GF-D8 (cell line): ENCODE measurements at places on chromosomes 4 and X.

DNA sequence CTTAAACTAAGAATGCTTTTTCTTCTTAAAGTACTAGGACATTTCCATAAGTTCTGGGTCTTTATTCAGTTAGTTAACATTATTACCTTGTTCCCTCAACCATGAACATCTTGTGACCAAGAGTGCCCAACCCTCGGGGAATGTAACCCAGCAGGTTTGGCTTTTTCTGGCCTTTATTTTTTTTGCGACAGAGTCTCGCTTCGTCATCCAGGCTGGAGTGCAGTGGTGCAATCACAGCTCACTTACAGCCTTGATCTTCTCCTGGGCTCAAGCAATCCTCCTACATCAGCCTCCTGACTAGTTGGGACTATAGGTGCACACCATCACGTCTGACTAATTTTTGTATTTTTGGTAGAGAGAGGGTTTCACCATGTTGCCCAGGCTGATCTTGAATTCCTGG is 65.1 kb downstream of the USP11 start:
- no peak for DNase-seq

GRCh38 chr4:128560754-128561495 is 248.6 kb upstream of the JADE1 start:
- DNase-seq, result no peak

- DNase-seq, result no peak
Measured at GRCh38 chr4:8735236-8736089, 136.2 kb downstream of the HMX1 start.

DNA sequence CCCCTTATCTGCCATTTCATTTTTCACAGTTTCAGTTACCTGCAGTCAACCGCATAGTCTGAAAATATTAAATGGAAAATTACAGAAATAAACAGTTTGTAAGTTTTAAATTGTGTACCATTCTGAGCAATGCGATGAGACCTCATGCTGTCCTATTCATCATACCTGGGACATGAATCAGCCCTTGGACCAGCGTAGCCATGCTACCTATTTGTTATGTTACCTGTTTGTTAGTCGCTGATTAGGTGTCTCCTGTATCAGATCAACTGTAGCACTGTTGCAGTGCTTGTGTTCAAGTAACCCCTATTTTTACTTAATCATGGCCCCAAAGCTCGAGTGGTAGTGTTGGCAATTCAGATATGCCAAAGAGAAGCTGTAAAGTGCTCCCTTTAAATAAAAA is 492.2 kb upstream of the AADAT start:
- no peak for DNase-seq

GRCh38 chr4:95984081-95984480 is 144.2 kb downstream of the PDHA2 start:
- DNase-seq, result no peak

DNA sequence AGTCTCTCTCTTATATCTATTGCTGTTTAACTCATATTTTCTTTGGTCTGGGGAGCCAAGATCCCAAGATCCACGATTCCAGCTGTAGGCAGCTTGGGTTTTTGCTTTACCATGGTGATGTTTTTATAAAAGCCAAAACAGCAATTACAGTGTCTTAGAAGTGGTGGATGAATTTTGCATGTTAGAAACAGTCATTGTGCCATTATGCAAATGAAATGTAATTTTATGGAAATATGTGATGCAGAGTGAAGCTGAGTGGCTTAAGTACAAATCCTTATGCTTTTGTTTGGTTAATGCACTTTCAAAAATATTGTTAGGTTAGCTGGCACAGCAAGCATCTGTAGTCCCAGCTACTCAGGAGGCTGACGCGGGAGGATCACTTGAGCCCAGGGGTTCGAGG is 32.8 kb upstream of the PTTG2 start:
- no peak for DNase-seq

DNA sequence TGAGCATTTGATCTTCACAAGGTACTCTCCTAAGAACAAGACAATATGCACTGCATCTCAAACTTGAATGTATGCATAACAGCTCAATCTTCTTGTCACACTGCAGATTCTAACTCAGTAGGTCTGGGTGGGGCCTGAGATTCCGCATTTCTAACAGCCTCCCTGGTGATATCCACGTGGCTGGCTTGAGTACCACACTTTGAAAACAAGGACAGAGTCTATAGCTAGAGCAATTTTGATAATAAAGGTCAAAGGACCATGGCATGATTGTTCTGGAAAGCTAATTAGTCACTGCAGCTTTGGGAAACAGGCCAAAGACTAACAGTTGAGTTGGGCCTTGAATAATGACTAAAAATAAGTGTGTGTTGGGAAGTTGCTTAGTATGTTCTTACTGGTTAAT is 213.3 kb downstream of the GBA3 start:
- DNase-seq, result no peak

DNA sequence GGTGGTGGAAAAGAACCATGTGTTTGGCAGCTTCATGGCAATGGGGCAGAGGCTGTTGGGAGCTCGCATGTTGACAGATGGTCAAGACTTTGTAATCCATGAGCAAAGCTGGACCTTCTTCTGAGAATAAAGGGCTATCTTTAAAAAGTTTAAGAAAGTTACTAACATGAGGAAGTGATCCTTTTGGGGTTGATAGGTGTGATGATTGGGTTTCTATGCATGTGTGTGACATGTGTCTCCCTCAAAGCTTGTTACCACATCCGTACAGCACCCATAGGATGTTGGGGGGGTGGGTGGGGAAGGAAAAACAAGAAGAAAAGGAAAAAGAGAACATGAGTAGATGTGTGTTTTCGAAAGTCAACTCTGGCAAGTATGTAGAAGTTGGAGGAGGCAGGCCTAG is 123.0 kb upstream of the TLR3 start:
- no peak for DNase-seq

GRCh38 chrX:64885850-64886249 is 90.4 kb downstream of the ZC4H2 start:
- no peak for DNase-seq

DNA sequence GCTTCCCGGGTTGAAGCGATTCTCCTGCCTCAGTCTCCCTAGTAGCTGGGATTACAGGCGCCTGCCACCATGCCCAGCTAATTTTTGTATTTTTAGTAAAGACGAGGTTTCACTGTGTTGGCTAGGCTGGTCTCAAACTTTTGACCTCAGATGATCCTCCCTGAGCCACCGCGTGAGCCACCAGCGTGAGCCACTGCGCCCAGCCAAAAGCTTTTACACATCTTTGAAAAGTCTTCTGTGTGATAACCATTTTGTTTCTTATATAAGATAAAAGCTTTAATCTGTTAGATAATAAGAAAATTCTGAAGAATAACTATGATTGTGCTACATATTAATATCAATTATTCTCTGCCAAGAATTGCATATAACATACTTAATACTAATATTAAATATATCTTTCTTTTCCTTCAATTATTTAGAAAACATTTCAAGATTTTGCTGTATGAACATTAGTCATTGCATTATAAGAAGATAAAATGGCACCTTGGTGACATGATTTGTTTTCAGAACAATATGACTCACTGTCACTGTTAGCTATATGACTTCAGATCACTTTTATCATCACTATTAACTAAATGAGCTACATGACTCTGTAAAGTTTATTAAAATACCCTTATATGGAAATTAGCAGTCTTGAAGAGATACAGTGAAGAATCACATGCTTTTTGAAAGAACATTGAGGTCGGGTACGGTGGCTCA is 33.4 kb downstream of the RUFY3 start:
- DNase-seq, result no peak

- DNase-seq, result no peak
Measured at GRCh38 chr4:113162089-113162488, 112.6 kb downstream of the ANK2 start.

DNA sequence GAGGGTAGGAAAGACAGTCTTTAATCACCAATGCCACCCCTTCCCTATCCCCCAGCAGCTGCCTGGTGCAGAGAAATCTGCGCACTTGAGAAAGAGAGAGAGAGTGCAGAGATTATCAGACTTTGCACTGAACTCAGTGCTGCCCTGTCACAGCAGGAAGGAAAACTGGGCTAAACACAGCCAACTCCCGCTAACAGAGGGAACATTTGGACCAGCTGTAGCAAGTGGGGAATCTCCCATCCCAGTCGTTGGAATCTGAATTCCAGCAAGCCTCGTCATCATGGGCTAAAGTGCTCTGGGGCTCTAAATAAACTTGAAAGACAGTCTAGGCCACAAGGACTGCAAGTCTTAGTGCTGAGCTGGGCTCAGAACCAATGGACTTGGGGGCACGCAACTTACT is 168.7 kb downstream of the DLG3 start:
- DNase-seq, result no peak

GRCh38 chr4:70969076-70969475 is 24.4 kb upstream of the DCK start:
- no peak for DNase-seq

- no peak for DNase-seq
Measured at GRCh38 chr4:64340218-64341110, 68.8 kb downstream of the TECRL start.

DNA sequence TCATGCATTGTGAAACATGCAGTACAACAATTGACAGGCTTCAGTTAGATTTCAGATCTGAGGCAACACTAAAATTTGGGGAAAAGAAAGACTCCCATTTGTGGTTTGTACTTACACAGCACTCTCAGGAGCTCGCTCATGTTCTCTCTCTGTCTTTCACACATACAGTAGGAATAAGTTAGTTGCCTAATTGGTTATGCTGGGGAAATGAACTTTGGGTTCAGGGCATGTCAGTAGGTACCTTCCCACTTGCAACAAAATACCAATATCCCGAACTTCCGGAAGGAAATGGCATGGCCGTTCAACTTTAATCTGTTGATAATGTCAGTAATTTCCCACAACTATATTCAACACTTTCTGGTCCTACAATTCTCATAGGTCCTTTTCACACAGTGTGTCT is 218.4 kb downstream of the RELL1 start:
- no peak for DNase-seq

- DNase-seq, result no peak
Measured at GRCh38 chr4:186134257-186134656, 29.8 kb downstream of the FAM149A start.

- DNase-seq, result no peak
Measured at GRCh38 chrX:74119016-74119910, 184.7 kb upstream of the ZCCHC13 start.

DNA sequence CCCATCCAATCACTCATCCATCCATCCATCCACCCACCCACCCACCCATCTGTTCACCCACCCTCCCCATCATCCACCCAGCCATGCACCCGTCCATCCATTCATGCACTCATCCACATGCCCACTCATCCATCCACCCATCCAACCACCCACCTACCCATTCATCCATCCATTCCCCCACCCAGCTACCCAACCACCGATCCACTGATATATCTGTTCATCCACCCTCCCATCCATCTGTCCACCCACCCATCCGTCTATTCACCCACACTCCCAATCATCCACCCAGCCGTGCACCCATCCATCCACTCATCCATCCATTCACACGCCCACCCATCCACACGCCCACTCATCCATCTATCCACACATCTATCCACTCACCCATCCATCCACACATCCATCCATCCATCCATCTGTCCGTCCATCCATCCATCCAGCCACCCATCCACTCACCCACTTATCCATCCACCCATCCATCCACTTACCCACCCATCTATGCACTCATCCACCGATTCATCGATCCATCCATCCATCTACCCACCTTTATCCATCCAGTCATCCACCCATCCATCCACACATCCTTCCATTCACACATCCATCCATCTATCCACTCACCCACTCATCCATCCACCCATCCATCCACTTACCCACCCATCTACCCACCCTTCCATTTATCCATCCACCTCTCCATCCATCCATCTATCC is 28.4 kb downstream of the ASMTL start:
- DNase-seq, result no peak

DNA sequence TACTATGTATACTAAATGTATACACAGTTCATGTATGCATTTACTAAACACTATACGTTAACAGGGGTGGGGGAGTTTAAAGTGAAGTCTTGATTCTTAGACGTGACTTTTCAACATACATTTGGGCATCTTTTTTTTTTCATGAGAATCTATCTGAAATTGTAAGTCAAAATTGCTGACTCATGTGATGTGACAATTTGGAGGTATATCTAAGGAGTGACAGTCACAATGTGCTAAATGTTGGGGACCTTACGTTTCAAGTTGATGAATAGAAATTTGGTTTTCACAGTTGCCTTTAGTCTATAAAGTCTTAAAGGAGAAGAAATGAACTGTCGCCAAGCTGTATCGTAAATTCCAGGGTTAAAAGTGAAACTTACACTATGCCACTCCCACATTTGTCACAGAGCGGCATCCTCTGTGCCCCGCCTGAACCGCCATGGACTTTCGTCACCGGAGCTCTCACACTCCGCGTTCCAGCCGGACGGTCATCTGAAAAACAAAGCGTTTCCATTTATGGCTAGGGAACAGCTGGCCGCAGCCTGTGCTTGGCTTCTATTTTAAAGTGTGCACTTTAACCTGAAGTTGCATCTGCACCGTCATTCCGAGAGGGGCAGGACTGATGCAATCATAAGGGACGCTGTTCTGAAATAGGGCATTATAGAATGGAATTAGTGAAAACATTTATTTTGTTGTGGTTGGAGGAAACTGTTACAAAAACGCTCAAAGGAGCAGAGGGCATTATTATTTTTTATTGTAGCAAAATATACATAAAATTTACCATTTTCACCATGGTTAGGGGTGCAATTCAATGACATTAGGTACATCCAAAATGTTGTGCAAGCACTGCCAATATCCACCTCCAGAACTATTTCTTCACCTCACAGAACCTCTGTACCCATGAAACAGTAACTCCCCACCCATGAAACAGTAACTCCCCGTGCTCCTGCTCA is 30.9 kb downstream of the PDLIM3 start:
- DNase-seq, result no peak
